Activated CD8-positive, alpha-beta T cell treated with anti-CD3 and anti-CD28 coated beads, Interleukin-2, amount 10 ng/mL, durations not matched to agents 7 days and 5 days (primary cell): ENCODE measurements at places on chromosomes 1 and 21.
A peak's percentile ranks its signal among the peaks of the same experiment; 100 is the strongest.

GRCh38 chr1:105793536-105794146 lies 1262.8 kb upstream of the PRMT6 start:
- no peaks in the 10 kb centered on the region for H3K27me3 ChIP-seq
- H3K4me3 ChIP-seq: no peak overlapping the region
- no peaks in the 10 kb centered on the region for H3K36me3 ChIP-seq
- no peak overlapping the region for H3K27ac ChIP-seq
- peak; percentile 20 for DNase-seq
- H3K4me1 ChIP-seq: no peaks in the 10 kb centered on the region

GRCh38 chr1:109613361-109614147 lies 5.9 kb downstream of the GNAT2 start:
- peaks cover 3% of the 10 kb centered on the region for H3K27me3 ChIP-seq
- H3K27ac ChIP-seq: no peak overlapping the region
- H3K4me1 ChIP-seq: peaks cover 26% of the 10 kb centered on the region

- H3K27me3 ChIP-seq: no peaks in the 10 kb centered on the region
- H3K27ac ChIP-seq: no peak overlapping the region
- H3K4me1 ChIP-seq: peaks cover 15% of the 10 kb centered on the region
- H3K4me3 ChIP-seq: no peak overlapping the region
These were observed 21.7 kb upstream of the TUT4 start for GRCh38 chr1:52574594-52574993.

DNA sequence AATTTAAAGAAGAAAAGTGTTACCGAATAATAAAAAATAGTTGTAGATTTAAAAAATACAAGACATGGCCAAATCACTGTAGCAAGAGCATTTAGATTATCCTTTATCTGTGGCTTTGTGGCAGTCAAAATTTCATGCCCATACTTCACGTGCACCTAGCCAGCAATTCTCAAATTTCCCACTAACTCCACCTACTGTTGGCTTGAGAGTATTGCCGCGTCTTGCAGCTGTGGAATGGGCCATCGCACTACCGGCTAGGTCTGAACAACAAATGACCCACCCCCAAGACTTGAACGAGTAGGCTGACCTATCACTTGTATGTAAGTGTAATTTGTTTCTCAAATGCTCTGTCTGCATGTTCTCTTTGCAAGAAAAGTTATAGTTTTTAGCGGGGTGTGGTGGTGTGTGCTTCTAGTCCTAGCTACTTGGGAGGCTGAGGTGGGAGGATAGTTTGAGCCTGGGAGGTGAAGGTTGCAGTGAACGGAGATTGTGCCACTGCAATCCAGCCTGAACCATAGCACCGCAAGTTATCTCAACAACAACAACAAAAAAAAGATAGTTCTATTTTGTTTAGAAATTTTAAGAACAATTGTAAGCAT lies 4.1 kb downstream of the KRTAP13-4 start:
- H3K4me3 ChIP-seq: no peak overlapping the region
- DNase-seq: peak; percentile 28
- H3K27ac ChIP-seq: no peak overlapping the region
- H3K4me1 ChIP-seq: no peaks in the 10 kb centered on the region
- H3K27me3 ChIP-seq: no peaks in the 10 kb centered on the region
- H3K36me3 ChIP-seq: no peaks in the 10 kb centered on the region

- peaks cover 7% of the 10 kb centered on the region for H3K4me1 ChIP-seq
- no peak overlapping the region for H3K4me3 ChIP-seq
- peaks cover 29% of the 10 kb centered on the region for H3K27me3 ChIP-seq
- no peak for DNase-seq
These were observed 25.3 kb upstream of the EFHD2 start for GRCh38 chr1:15384301-15384901.

GRCh38 chr1:12601700-12602658 lies 16.0 kb downstream of the DHRS3 start:
- no peaks in the 10 kb centered on the region for H3K27me3 ChIP-seq
- H3K36me3 ChIP-seq: peaks cover 52% of the 10 kb centered on the region
- peaks cover 83% of the 10 kb centered on the region for H3K4me1 ChIP-seq
- H3K27ac ChIP-seq: peak overlapping the region; percentile 50
- no peak for DNase-seq

GRCh38 chr1:57061369-57061768 lies 95.6 kb upstream of the C8B start:
- DNase-seq: no peak
- no peaks in the 10 kb centered on the region for H3K27me3 ChIP-seq
- H3K4me3 ChIP-seq: no peak overlapping the region
- no peak overlapping the region for H3K27ac ChIP-seq

GRCh38 chr1:116820369-116820768 lies 66.1 kb downstream of the CD2 start:
- H3K36me3 ChIP-seq: peaks cover 2% of the 10 kb centered on the region
- H3K27me3 ChIP-seq: no peaks in the 10 kb centered on the region
- no peak overlapping the region for H3K27ac ChIP-seq

DNA sequence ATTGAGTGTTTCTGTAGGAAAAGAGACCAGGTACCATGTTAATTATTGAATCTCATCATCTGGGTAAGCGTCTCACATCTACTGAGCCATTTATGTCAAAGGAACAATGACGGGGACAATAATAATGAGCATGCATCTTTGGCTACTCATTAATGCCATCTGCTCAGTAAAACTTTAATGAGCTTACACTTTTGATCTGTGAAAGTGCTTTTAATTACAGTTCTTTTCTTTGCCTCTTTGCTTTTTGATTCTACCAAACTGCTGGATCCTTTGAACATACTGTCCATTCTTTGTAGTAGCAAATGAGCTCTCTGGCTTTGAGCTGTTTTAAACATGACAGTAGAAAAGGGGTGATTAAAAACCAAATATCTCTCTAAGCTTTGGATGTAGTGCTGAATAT lies 181.2 kb upstream of the IVNS1ABP start:
- no peak overlapping the region for H3K27ac ChIP-seq
- no peak for DNase-seq
- H3K4me1 ChIP-seq: peaks cover 32% of the 10 kb centered on the region
- H3K36me3 ChIP-seq: no peaks in the 10 kb centered on the region
- H3K27me3 ChIP-seq: no peaks in the 10 kb centered on the region

DNA sequence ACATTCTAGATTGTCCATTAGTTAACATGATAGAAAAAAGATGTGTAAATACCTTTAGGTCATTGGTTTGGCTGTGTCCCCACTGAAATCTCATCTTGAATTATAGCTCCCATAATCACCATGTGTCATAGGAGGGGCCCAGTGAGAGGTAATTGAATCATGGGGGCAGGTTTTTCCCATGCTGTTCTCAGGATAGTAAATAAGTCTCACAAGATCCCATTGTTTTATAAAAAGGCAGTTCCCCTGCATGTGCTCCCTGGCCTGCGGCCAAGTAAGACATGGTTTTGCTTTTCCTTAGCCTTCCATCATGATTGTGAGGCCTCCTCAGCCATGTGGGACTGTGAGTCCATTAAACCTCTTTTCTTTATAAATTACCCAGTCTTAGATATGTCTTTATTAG lies 32.5 kb upstream of the SLC44A5 start:
- H3K4me1 ChIP-seq: no peaks in the 10 kb centered on the region
- H3K27ac ChIP-seq: no peak overlapping the region
- H3K4me3 ChIP-seq: no peak overlapping the region
- no peaks in the 10 kb centered on the region for H3K36me3 ChIP-seq

DNA sequence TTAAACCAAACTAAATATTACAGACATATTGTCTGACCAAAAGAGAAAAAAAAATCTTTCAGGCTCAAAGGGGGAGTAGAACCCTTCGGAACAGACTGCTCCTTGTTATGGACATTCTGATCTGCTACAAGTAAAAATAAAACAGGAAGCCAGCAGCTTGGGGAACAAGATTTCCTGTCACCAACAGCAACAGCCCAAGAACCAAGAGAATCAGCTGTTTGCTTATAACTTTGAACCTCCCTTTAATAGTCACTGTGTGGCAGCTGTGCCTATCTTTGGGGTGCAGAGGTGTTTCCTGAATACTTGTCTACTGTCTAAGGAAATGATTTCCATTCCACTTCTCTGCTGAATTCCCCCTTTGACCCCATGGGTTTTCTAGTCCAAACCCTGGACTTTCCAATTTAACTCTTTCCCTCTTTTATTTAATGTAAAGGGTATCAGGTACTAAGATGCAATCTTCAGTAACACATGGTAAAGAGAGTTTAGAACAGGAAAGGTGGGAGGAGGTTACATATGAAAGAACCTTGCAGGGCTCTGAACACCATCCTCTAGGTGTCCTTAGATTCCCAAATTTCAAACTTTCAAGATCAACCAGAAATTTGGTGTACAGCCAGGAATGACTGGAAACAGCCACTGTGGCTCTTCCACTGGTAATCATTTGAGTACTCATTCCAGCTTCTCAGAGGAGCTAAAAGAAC lies 38.6 kb downstream of the GPR3 start:
- peaks cover 56% of the 10 kb centered on the region for H3K4me1 ChIP-seq
- H3K27ac ChIP-seq: peak overlapping the region; percentile 70
- DNase-seq: peak; percentile 44
- no peaks in the 10 kb centered on the region for H3K27me3 ChIP-seq
- H3K4me3 ChIP-seq: peak overlapping the region; percentile 47
- peaks cover 42% of the 10 kb centered on the region for H3K36me3 ChIP-seq

DNA sequence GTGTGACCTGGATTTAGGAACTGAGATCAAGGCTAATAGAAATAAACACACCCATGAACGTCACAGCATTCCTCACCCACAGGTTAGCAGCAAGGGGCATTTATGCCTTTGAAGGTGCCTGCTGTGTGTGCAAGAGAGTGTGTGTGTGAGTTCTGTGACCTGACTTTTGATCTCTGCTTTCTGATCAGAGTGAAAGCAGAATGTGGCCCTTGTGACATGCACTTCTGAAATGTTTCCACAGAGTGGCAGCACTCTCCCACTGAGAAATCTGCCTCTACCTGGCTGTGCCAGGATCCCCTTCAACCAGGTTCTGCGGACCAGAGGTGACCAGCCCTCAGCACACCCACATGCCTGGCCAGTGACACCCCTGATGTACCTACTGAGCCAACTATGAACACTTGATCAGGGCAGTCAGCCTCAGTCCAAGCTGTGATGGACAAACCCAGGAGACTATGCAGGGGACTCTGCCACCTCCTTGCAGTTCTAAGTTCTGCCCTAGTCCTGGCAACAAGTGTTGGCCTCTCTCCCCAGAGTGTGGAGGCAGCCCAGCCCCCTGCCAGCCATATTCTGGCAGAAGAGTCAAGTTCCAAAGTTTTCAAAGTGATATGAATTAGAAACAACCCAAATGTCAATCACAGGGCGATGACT lies 41.0 kb downstream of the RXRG start:
- H3K4me3 ChIP-seq: no peak overlapping the region
- H3K4me1 ChIP-seq: peaks cover 2% of the 10 kb centered on the region
- no peak overlapping the region for H3K27ac ChIP-seq
- H3K27me3 ChIP-seq: peaks cover 25% of the 10 kb centered on the region
- peak; percentile 47 for DNase-seq
- no peaks in the 10 kb centered on the region for H3K36me3 ChIP-seq

GRCh38 chr1:214364386-214364785 lies 83.4 kb downstream of the SMYD2 start:
- no peaks in the 10 kb centered on the region for H3K4me1 ChIP-seq
- H3K27ac ChIP-seq: no peak overlapping the region
- peaks cover 17% of the 10 kb centered on the region for H3K27me3 ChIP-seq
- H3K36me3 ChIP-seq: no peaks in the 10 kb centered on the region

GRCh38 chr1:31422505-31423319 lies 9.7 kb downstream of the SERINC2 start:
- H3K36me3 ChIP-seq: no peaks in the 10 kb centered on the region
- H3K27ac ChIP-seq: no peak overlapping the region
- H3K4me1 ChIP-seq: peaks cover 18% of the 10 kb centered on the region

- DNase-seq: no peak
- no peak overlapping the region for H3K27ac ChIP-seq
- peaks cover 2% of the 10 kb centered on the region for H3K4me1 ChIP-seq
- peaks cover 8% of the 10 kb centered on the region for H3K27me3 ChIP-seq
- no peaks in the 10 kb centered on the region for H3K36me3 ChIP-seq
These were observed 23.0 kb downstream of the MTARC1 start for GRCh38 chr1:220809704-220810103.

GRCh38 chr1:60388092-60388987 lies 314.8 kb upstream of the C1orf87 start:
- no peaks in the 10 kb centered on the region for H3K27me3 ChIP-seq
- H3K4me3 ChIP-seq: no peak overlapping the region
- H3K4me1 ChIP-seq: no peaks in the 10 kb centered on the region
- H3K27ac ChIP-seq: no peak overlapping the region
- no peak for DNase-seq
- H3K36me3 ChIP-seq: no peaks in the 10 kb centered on the region

- peaks cover 16% of the 10 kb centered on the region for H3K36me3 ChIP-seq
- no peak overlapping the region for H3K4me3 ChIP-seq
- no peak for DNase-seq
These were observed 2.2 kb upstream of the HENMT1 start for GRCh38 chr1:108663074-108663473.

DNA sequence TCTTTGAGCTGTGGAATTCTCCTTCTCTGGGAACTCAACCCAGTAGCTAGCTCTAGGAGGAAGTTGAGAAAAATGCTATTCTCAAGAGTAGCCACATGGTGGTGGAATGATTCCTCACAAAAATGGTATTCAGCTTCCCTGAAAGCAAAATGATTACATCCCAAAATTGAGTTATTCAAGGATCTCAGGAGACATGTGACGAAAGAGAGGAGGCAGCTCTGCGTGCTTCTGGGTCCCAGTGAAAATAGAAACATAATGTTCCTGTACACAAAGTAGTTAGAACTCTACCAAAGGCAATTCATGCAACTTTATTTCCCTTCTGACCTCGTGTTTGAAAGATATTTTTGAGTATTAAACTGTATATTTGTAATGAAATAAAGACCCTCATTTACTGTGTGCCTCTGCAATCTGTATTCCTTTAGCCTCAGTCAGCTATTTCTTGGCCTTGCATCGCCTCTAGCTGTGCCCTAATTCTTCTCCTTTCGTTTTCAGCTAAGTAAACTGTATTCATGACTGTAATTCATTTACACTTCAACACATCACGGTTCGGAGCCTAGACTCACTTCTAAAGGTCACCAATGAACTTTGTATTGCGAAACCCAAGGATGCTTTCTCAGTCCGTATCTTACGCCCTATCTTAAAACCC lies 167.3 kb downstream of the FASLG start:
- H3K27ac ChIP-seq: no peak overlapping the region
- peaks cover 9% of the 10 kb centered on the region for H3K36me3 ChIP-seq
- no peak overlapping the region for H3K4me3 ChIP-seq
- DNase-seq: no peak
- peaks cover 26% of the 10 kb centered on the region for H3K4me1 ChIP-seq

DNA sequence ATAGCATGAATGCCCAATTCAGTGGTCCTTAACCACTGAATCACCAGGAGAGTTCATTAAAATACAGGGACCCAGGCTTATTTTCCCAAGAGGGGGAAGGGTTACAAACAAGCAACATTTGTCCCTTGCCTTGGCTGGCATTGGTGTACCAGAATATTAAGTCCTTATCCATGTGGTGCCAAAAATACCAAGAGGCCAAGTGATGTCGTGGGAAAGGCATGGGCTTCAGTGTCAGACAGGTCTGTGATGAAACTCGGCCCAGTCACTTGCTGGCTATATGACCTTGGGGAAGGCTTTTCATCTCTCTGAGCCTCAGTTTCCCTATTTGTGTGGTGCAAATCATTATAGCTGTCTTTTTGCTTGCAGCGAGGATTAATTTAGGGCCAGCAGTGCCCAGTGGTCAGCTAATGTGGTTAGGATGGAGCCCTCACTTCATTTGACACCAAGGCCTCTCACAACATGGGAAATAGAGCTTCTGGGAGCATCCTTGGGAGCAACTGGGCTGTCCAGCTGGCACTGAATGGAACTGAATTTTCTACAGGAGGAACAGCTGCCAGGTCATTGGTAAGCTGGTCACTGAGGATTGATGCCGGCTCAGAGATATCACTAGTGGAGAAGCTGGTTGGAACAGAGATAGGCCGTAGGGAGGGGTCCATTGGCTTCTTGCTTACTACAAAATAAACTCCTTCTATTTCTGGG lies 77.2 kb upstream of the PPP2R5A start:
- H3K4me1 ChIP-seq: no peaks in the 10 kb centered on the region
- no peak overlapping the region for H3K4me3 ChIP-seq
- H3K27me3 ChIP-seq: peaks cover 21% of the 10 kb centered on the region
- no peaks in the 10 kb centered on the region for H3K36me3 ChIP-seq
- no peak overlapping the region for H3K27ac ChIP-seq
- DNase-seq: no peak
